ENCODE measurements at places on chromosomes 3 and 15.

GRCh38 chr15:63157891-63158431 is 684 bp upstream of the RPS27L start:
- no peak for DNase-seq

- no peak for DNase-seq
These were observed 72.6 kb upstream of the TNFSF10 start for GRCh38 chr3:172595664-172596393.

GRCh38 chr3:9638155-9638554 is 11.2 kb upstream of the MTMR14 start:
- DNase-seq: no peak

- no peak for DNase-seq
These were observed 34.1 kb downstream of the GLB1 start for GRCh38 chr3:33062866-33063265.

DNA sequence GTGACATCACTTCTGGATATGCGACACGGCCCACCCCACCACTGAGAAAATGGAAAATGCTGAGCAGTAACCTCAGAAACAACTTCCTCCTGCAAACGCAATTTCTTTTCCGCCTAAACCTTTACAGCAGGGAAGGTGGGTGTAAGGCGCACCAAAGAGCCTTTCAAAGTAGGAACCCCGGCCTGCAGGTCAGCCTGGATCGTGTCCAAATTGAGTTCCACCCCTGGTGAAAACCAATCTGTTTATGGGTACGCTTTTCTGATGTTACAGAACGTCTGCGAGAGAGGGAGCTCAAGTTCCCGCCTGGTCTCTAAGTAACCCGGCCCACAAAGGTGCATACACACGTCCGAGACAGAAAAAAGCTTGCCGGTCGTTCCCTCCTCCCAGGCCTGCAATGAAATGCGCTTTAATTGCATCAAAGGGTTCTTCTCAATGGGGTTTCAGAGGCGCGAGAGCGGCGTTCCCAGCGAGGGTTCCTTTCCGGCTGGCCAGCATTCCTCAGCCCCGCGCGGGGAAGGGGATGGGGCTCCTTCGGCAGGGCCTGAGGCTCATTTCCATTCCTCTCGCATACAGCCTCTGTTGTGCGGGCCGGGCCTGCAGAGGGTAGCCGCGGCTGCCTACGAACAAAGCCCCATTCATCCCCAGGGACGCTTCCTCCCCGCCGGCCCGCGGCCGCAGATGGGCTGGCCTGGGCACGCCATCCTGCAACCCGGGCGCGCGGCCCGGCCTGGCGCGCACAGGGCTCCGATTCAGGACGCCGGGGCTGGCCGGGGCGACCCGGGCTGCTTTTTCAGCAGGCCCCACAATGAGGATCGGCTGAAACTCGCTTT is 138.1 kb downstream of the TMCO5A start:
- DNase-seq: no peak

DNA sequence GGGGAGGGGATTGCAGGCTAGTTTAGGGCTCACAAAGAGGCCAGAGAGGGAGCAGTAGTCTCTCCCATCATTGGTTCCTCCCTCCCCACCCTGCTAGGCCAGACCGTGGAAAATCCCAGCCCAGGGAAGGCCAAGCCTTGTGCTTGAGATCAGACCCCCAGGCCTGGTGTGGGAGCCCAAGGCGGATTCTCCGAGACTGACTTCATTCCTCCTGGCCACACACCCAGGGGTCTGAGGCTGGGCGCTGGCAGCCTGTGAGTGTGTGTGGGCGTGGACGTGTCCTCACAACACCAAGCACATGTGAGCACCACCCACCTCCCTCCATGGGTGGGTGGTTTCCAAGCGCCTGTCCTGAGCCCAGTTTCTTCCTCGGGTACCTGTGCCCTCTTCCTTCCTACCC is 4.1 kb downstream of the LOXL1 start:
- DNase-seq: no peak

DNA sequence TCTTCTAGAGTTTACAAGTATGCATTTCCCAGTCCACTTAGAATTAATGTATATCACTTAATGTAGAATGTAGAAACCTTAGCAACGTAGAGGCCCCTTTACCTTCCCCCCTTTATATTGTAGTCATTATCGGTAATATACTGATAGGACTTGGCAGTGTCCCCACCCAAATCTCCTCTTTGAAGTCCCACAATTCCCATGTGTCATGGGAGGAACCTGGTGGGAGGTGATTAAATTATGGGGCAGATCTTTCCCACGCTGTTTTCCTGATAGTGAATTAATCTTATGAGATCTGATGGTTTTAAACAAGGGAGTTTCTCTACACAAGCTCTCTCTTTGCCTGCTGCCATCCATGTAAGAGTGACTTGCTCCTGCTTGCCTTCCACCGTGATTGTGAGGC is 31.0 kb downstream of the ARL8B start:
- no peak for DNase-seq

DNA sequence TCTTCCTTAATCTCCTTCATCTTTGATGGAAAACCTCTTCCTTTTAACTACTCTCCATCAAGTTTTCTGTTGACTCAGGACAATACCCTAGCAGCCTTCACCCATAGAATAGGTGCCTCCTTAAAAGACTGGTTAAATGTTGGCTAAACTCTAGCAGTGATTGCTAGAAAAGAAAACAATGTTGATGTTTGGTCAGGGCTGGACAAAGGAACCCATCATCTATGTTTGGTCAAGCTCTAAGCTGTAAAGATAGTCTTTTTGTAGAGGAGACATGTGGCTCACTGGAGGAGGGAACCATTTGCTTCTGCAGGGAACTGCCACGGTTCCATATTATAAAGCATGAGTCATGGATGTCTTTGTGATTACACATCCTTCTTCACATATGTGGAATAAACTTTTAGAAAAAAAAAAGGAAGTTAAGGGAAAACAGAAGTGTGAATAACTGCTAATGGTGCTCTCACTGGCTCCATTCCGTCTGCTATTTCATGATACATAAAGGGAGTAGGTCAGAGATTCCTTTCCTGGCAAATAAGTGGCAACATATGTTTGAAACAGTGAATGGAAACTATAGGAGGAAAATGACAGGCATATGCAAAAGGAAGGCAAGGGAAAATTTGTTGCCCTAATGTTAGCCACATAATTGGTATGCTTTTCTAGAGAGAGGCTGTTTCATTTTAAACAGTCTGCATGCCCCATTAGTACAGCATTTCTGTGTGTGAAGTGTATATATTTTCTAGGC is 78.2 kb downstream of the CMSS1 start:
- DNase-seq: no peak
